ENCODE measurements at places on chromosomes 11 and 22.

DNA sequence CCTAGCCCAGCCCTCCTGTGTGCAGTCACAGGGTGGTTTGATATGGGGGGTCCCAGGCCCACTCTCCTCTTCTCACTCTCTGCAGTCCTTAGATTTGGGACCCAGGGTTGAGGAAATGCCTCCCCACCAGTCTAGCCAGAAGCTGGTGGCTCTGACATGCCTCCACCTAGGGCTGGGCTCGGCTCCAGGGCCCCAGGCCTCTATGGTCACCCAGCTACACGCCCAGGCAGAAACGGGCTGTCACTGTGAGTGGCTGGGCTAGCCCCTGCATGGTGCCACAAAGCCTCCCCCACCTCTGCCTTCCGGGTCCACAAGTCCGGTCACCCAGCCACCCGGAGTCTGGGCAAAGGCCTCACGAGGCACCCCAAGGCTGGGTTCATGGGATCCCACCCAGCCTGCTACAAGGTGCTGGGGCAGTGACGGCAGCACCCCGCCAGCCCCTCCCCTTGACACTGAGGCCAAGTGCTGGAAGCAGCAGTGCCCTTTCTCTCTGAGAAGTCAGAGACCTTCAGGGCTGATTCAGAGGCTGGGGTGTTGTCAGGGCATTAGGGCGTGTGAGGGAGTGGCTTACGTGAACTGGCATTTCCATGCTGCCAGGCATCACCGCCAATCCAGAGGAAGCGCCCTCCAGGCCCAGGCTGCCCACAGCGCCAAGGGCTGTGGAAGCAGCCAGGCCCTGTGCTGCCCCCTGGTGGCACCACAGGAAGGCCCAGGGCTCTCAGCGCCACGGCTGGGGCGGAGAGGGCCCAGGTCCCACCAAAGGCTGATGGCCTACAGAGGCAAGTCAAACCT, 638 bp upstream of the PITPNM1 start:
- H3K27me3 ChIP-seq: peaks cover 5% of the 10 kb centered on the region
- DNase-seq: peak; percentile 96
- peak overlapping the region; percentile 97 for H3K27ac ChIP-seq
- peaks cover 27% of the 10 kb centered on the region for H3K4me1 ChIP-seq
- H3K36me3 ChIP-seq: peaks cover 68% of the 10 kb centered on the region

- H3K27ac ChIP-seq: no peak overlapping the region
- no peak overlapping the region for H3K4me3 ChIP-seq
- peaks cover 54% of the 10 kb centered on the region for H3K27me3 ChIP-seq
- no peak for DNase-seq
- no peaks in the 10 kb centered on the region for H3K36me3 ChIP-seq
- no peaks in the 10 kb centered on the region for H3K4me1 ChIP-seq
Measured at GRCh38 chr11:116406042-116406441, 366.7 kb downstream of the BUD13 start.

- H3K27ac ChIP-seq: no peak overlapping the region
- no peak for DNase-seq
- H3K4me1 ChIP-seq: no peaks in the 10 kb centered on the region
- H3K4me3 ChIP-seq: no peak overlapping the region
Measured at GRCh38 chr22:25797498-25798290, 55.7 kb downstream of the MYO18B start.

- H3K36me3 ChIP-seq: peaks cover 48% of the 10 kb centered on the region
- no peak overlapping the region for H3K4me3 ChIP-seq
- H3K27me3 ChIP-seq: no peaks in the 10 kb centered on the region
- no peak for DNase-seq
- no peak overlapping the region for H3K27ac ChIP-seq
Measured at GRCh38 chr11:64000026-64000739, 13.9 kb downstream of the OTUB1 start.

GRCh38 chr11:32087597-32087996, 3.3 kb upstream of the RCN1 start:
- H3K36me3 ChIP-seq: peaks cover 35% of the 10 kb centered on the region
- H3K4me3 ChIP-seq: peak overlapping the region; percentile 12
- H3K27me3 ChIP-seq: no peaks in the 10 kb centered on the region
- no peak for DNase-seq
- peaks cover 36% of the 10 kb centered on the region for H3K4me1 ChIP-seq
- peak overlapping the region; percentile 13 for H3K27ac ChIP-seq

Measured in Calu3 (cell line).